ENCODE measurements at places on chromosomes 11 and 22.

GRCh38 chr11:130474637-130475400 lies 26.4 kb downstream of the ADAMTS15 start:
- DNase-seq: no peak

GRCh38 chr22:40721266-40721665 lies 42.0 kb downstream of the MCHR1 start:
- no peak for DNase-seq

GRCh38 chr22:45763236-45763624 lies 91.6 kb downstream of the ATXN10 start:
- no peak for DNase-seq

DNA sequence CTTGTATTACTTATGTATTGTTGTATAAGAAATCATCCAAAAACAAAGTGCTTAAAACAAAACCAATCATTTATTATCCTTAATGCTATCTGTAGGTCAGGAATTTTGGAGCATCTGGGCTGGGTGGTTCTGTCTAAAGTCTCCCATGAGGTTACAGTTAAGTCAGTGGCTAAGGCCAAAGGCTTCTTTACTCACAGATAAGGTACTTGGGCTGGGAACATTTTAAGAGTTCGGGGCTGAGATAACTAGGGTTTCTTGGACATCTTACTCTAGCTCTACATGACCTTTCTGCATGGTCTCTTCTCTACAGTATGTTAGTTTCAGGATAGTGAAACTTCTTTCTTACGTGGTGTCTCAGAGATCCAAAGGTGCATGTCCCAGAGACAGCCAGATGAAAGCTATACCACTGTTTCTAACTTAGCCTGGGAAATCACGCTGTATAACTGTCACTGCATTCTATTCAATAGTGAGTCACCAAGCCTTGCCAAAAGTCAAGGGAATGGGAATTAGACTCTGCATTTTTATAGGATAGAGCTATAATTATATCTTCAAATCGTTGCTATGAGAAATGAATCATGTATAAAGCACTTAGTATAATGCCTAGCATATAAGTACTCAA lies 29.6 kb downstream of the SOX6 start:
- DNase-seq: no peak

- no peak for DNase-seq
Measured at GRCh38 chr22:30648825-30649224, 13.2 kb downstream of the SLC35E4 start.

DNA sequence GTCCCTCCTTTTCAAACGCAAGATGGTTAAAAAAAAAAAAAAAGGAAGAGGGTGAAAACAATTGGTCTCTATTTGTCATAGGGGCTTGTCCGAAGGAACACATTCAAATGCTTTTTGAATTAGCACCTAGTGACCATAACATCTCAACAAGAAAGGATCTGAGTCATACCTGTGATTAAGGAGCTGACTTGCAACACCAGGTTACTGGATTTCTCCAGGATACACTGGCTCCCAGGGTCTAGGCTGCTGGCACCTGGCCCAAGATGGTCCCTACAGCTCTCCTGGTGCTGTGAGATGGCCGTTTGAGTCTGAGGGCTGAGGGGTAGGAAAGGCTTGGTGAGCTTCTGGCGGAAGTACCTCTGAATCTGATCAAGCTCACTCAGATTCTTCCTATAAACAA lies 28.4 kb upstream of the UCP3 start:
- no peak for DNase-seq

GRCh38 chr22:32823024-32823730 lies 21.7 kb downstream of the TIMP3 start:
- no peak for DNase-seq

Data from frontal cortex (tissue), 4 donors.